Osteocyte (in vitro differentiated cells): ENCODE measurements at places on chromosomes 5 and 9. TPM values are rescaled to one million over a fixed set of nuclear protein-coding genes. Genes with fewer than 3 reads are reported as not detected.

GLT6D1 gene
- not detected in 2 replicates for total RNA-seq

DNA sequence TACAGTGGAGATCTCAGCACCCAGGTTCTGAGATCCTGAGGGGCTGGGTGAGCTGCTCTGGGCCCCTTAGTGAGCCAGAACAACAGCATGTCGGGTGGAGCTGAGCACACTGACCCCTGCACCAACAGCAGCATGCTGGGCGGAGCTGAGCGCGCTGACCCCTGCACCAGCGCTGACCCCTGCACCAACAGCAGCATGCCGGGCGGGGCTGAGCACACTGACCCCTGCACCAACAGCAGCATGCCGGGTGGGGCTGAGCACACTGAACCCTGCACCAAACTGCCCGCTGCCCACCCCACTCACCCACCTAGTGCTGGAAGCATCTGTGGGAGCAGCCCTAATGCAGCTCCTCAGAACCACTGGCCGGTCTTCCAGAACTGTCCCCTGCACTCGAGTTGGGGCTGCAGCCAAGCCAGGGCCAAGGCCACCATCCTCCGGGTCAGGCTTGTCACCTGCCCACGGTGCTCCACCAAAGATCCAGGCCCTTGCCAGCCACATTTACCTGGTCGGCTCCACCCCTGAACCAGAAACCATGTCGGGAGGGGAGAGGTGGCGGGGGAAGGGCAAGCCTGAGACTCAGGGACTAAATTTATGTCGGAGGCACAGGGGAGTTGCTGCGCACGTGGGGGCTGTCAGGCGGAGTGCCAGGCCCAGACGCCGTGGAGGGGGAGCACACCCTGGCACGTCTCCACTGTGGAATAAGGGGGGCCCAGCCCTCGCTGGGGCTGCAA lies 80.3 kb downstream of the ADAMTS2 start:
- no peak overlapping the region for H3K27ac ChIP-seq
- no peaks in the 10 kb centered on the region for H3K36me3 ChIP-seq
- no peak overlapping the region for H3K4me3 ChIP-seq

DNA sequence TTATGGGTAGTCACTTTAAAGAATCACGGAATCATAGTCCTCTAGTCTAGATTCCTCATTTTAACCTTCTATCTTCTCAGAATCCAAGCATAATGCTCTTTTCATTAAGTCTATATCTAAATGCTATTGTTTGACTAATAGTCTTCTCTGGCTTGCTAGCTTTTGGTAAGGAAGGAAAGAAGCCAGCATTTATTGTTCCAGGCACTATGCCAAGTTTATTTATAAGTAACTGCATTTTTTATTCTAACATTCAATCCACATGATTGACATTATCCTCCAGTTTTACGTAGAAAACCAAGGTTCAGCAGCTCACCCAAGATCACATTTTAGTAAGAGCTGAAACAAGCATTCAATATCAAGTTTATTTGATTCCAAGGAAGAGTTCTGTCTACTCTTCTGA lies 254.2 kb downstream of the SAXO1 start:
- DNase-seq = no peak
- no peaks in the 10 kb centered on the region for H3K36me3 ChIP-seq
- H3K27ac ChIP-seq = no peak overlapping the region
- no peak overlapping the region for H3K4me3 ChIP-seq
- peaks cover 24% of the 10 kb centered on the region for H3K4me1 ChIP-seq

GRCh38 chr5:148993283-148993936 lies 69.5 kb downstream of the SH3TC2 start:
- no peaks in the 10 kb centered on the region for H3K36me3 ChIP-seq
- H3K4me3 ChIP-seq = no peak overlapping the region
- DNase-seq = no peak
- H3K27me3 ChIP-seq = no peaks in the 10 kb centered on the region
- no peak overlapping the region for H3K27ac ChIP-seq

DNA sequence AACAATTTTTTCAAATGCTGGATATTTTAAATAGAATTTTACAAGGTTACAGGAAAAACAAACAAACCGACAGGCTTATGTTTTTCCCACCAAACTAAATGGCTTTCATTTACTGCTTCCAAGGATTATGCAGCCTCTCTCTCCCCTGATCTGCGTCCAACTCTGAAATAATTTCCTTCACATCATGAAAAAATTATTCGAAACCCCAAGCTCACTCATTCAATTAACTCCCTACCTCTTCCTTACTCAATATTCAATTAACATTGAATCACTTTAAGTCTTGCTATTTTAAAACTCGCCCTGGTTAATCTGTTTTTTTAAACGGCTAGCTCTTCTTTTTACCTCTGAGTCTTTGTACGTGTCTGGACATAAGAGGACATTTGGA lies 336.2 kb downstream of the AGTPBP1 start:
- no peak for DNase-seq
- no peak overlapping the region for H3K27ac ChIP-seq
- no peaks in the 10 kb centered on the region for H3K4me1 ChIP-seq
- H3K36me3 ChIP-seq = no peaks in the 10 kb centered on the region
- H3K4me3 ChIP-seq = no peak overlapping the region

DNA sequence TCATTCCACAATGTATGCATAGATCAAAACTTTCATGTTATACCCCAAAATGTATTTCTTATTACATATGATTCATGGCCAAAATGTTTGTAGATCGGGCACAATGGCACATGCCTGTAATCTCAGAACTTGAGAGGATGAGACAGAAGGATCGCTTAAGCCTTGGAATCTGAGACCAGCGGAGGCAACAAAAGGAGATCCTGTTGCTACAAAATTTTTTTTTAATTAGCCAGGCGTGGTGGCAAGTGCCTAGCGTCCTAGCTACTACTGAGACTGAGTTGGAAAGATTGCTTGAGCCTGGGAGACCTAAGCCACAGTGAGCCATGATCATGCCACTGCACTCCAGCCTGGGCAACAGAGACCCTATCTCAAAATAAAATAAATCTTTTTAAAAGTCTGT lies 89.9 kb downstream of the MAPKAP1 start:
- no peak overlapping the region for H3K27ac ChIP-seq
- no peaks in the 10 kb centered on the region for H3K27me3 ChIP-seq
- no peak overlapping the region for H3K4me3 ChIP-seq
- no peak for DNase-seq
- H3K36me3 ChIP-seq = no peaks in the 10 kb centered on the region
- H3K4me1 ChIP-seq = peaks cover 4% of the 10 kb centered on the region

GALNT10 gene
- total RNA-seq = 174 and 178 TPM in 2 replicates

PDE6A gene
- total RNA-seq = not detected in 2 replicates

OSMR gene
- 33.1 and 34.4 TPM in 2 replicates for total RNA-seq

DNA sequence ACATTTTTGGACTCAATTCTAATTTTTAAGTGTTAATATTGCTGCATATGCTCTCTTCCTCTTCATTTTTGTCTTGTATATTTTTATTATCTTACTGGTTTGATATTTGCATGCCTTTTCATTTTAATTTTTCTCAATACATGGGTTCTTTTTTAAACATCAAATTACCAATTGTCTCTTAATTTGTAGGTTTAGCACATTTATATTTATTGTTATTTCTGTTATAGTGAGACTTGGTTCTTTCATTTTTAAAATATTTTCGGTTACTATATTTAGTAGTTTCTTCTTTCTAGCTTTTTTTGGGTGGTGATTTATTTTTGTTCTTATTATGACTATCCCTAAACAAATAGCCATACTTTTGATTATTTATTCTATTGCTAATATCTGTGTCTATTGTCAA lies 19.4 kb downstream of the SPINK5 start:
- no peak for DNase-seq
- H3K27ac ChIP-seq = no peak overlapping the region
- no peaks in the 10 kb centered on the region for H3K4me1 ChIP-seq
- H3K4me3 ChIP-seq = no peak overlapping the region

- H3K27me3 ChIP-seq = no peaks in the 10 kb centered on the region
- no peak overlapping the region for H3K4me3 ChIP-seq
- DNase-seq = no peak
- H3K27ac ChIP-seq = no peak overlapping the region
Measured at GRCh38 chr9:124855944-124856765, 2.9 kb downstream of the WDR38 start.

- H3K4me3 ChIP-seq = no peak overlapping the region
- H3K27ac ChIP-seq = no peak overlapping the region
- peaks cover 8% of the 10 kb centered on the region for H3K4me1 ChIP-seq
- no peaks in the 10 kb centered on the region for H3K27me3 ChIP-seq
- H3K36me3 ChIP-seq = no peaks in the 10 kb centered on the region
Measured at GRCh38 chr9:129242191-129242941, 64.3 kb upstream of the IER5L start.

DNA sequence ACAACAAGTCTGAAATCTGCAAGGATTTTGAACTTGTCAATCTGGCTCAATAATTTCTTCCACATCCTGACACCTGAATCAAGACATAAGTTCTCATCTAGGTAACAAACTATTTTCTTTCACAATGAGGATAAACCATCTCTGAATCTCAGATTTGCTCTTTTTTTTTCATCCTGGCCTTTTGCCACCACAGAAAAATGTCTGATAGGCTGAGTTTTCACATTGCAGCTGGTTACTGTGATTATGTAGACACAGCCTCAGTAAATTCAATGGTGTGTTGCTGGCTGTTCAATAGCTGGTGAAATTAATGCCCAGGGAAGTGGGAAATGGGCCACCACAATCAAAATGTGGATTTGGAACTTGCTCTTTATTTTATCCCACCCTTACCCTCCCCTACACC lies 2.8 kb upstream of the ADRA1B start:
- H3K27ac ChIP-seq = peak overlapping the region; percentile 74
- DNase-seq = no peak
- no peaks in the 10 kb centered on the region for H3K27me3 ChIP-seq
- peaks cover 65% of the 10 kb centered on the region for H3K4me1 ChIP-seq
- H3K4me3 ChIP-seq = no peak overlapping the region
- no peaks in the 10 kb centered on the region for H3K36me3 ChIP-seq

DNA sequence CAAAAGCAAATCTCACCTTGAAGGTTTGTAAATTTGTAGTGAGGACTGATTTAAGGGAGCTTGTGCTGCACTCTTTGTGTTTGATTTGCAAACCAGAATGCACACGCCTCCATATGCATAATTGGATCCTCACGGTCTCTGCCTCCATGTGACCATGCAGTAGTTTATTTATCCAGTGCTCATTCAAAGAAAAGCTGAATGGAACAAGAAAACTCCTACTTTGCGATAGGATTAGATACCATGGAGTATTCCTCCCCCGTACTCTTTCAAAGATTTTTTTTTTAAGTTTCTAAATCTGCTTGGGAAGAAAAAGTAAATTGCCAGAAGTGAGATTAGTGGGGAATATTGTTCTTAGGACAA lies 290.4 kb upstream of the TUT7 start:
- no peak overlapping the region for H3K4me3 ChIP-seq
- no peaks in the 10 kb centered on the region for H3K27me3 ChIP-seq

DNA sequence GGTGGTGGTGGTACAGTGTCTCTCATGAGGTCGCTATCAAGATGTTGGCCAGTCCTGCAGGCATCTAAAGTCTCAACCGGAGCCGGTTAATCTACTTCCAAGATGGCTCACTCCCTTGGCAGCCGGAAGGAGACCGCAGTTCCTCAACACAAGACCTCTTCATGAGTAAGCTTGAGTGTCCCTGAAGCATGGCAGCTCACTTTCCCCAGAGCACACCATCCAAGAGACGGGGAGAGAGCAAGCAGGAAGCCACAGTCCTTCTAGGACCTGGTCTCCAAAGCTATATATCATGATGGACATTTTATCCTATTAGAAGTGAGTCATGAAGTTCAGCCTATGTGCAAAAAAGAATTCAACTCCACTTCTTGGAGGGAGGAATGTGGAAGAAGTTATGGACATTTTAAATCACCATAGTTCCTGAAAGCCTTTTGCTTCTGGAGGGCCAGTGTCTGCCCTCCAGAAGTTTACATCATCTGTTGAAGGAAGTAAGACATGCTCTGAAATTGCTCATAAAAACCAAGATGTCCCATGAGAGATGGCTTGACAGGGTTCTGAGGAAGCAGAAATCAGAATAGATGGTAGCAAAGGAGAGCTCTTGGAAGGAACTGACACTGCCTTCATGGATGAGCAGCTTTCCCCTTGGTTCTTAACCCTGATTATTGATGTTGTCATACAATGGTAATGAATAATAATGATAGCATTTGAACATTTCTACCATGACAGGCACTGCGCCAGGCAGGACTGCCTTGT lies 21.3 kb downstream of the GALNT10 start:
- DNase-seq = no peak
- H3K27me3 ChIP-seq = no peaks in the 10 kb centered on the region
- no peak overlapping the region for H3K27ac ChIP-seq
- H3K4me3 ChIP-seq = no peak overlapping the region

GFI1B gene
- not detected in 2 replicates for total RNA-seq

GRCh38 chr9:70574151-70574837 lies 159.8 kb upstream of the KLF9 start:
- DNase-seq = no peak
- peaks cover 34% of the 10 kb centered on the region for H3K4me1 ChIP-seq

GRCh38 chr5:96254980-96255691 lies 177.9 kb downstream of the PCSK1 start:
- no peaks in the 10 kb centered on the region for H3K36me3 ChIP-seq
- H3K4me1 ChIP-seq = peaks cover 51% of the 10 kb centered on the region
- H3K4me3 ChIP-seq = peak overlapping the region; percentile 7

GRCh38 chr5:76958991-76959767 lies 6.3 kb downstream of the CRHBP start:
- H3K4me3 ChIP-seq = peak overlapping the region; percentile 8
- H3K4me1 ChIP-seq = peaks cover 41% of the 10 kb centered on the region
- peaks cover 2% of the 10 kb centered on the region for H3K36me3 ChIP-seq
- peak overlapping the region; percentile 78 for H3K27ac ChIP-seq
- DNase-seq = no peak

DNA sequence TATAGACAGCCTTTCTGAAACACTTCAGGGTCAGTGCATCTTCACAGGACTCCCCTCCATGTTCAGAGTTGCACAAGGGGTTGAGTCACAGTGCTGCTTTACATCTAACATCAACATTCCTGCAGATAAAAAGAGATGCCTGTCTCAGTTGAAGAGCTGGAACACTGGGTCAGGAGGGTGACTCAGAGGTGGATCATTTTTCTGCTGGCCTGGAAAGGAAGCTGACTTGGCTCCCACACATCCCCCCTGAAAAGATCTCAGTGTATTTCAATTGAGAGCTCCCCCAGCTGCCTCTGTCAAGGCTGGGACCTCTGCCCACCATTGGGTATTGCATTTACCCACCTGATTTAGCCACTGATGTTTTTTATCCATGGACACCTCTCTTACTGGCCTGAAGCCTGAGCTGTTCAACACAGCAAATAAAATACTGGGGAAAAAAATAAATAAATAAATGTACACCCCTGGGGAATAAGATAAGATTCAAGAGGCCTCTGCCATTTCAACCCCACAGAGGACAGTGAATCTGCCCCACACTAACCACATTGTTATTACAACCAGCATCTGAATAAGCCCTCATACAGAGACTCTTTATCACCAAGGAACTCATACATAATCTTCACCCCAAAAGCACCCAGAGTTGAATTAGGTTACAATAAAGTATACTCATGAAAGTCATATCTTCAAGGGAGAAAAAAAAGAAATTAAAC lies 716.4 kb downstream of the SEMA5A start:
- no peak for DNase-seq
- no peak overlapping the region for H3K4me3 ChIP-seq
- peaks cover 57% of the 10 kb centered on the region for H3K4me1 ChIP-seq
- peaks cover 9% of the 10 kb centered on the region for H3K36me3 ChIP-seq
- H3K27ac ChIP-seq = peak overlapping the region; percentile 81

GRCh38 chr5:95426227-95426626 lies 35.1 kb downstream of the FAM81B start:
- no peak overlapping the region for H3K27ac ChIP-seq
- no peak overlapping the region for H3K4me3 ChIP-seq
- H3K36me3 ChIP-seq = no peaks in the 10 kb centered on the region
- H3K4me1 ChIP-seq = no peaks in the 10 kb centered on the region
